Ascending aorta (tissue), 2 donors: ENCODE measurements at places on chromosomes 3 and 15.

DNA sequence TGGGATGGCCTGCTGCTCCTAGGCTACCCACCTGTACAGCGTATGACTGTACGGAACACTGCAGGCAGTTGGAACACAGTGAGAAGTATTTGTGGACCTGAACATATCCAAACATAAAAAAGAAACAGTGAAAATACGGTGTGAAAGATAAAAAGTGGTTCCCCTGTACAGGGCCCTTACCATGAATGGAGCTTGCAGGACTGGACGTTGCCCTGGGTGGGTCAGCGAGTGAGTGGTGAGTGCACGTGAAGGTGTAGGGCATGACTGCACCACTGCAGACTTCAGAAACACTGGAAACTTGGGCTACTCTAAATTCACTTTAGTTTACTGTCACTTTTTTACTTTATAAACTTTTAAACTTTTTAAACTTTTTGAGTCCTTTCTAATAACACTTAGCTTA, 71.2 kb upstream of the SLC6A6 start:
- no peak for DNase-seq

- no peak for DNase-seq
Observed at GRCh38 chr15:51359981-51360380, 18.5 kb downstream of the GLDN start.

- no peak for DNase-seq
Observed at GRCh38 chr3:119329551-119329950, 35.4 kb downstream of the ARHGAP31 start.

- peak; percentile 68 for DNase-seq
Observed at GRCh38 chr3:40780925-40781406, 256.2 kb downstream of the ZNF621 start.

- no peak for DNase-seq
Observed at GRCh38 chr3:52843108-52843865, 8.5 kb upstream of the MUSTN1 start.

- no peak for DNase-seq
Observed at GRCh38 chr3:194565597-194566190, 67.5 kb downstream of the TMEM44 start.

DNA sequence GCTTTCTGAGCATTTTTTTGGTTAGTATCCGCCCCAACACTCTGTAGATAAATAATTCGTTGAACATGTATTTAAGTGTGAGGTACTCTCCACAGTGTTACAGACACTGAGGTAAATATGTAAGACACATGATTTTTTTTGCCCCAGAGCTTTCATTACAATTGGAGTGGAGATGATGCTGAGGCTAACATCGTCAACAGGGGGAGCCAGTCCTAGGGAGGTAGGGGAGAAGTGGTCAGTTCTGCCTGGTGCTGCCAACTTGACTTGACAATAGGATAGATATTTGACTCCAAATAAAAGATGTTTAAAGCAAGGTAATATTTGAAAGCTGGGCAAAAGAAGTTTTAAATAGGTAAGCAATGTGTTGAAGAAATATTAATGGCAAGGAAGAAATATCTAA, 295.7 kb downstream of the UNC13C start:
- no peak for DNase-seq

DNA sequence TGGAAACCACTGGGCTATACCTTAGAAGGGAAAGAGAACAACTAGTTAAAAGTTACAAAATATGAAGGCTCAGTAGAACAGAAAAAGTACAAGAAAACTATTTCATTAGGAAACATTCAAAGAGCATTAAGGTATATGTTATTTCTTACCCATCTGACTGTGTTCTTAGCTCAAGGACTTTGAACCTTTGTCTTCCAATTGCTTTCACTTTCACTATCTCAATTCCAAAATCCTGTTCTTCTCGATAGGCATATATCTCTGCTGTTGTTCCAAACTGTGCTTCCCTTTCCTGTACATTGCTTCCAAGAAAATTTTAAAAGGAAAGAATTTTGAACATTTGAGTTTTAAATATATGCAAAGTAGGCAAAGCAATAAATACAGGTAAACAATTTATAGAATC, 6.9 kb downstream of the CRBN start:
- no peak for DNase-seq

DNA sequence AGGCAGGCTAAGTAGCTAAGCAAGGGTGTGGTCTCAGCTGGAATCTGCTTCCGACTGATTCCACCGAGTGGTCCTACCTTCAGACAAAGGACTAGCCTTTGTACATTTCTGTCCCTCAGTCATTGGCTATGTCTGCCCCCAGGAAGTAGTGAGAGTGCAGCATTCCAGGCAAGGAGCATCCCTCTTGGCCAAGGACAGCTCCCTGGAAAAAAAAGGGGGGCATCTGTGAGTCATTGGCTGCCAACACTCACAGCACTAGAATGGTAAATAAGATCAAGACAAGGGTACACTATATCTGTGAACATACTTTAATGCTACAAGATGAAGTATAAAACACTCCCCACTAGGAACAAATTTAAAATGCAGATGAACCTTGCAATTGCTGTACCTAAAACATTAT, 66.8 kb downstream of the STAC start:
- no peak for DNase-seq

GRCh38 chr3:23863060-23863459, 53.7 kb downstream of the NKIRAS1 start:
- DNase-seq: no peak

DNA sequence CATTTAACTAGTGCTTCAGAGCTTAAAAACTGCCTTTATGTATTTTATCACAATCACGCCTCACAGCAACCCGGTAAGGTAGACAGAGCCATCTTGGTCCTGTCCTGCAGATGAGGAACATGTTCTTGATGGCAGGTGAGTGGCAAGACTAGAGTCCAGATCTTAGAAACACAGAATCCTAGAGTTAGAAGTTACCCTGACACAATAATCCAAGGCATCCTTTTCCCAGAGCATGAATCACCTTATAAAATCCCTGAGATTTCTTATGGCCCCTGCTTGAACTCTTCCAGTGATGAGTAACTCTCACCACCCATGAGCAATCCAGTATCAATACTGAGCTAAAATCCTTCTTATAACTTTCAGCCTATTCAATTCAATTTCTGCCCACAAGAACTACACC, 16.9 kb downstream of the POPDC2 start:
- no peak for DNase-seq

- DNase-seq: no peak
Observed at GRCh38 chr15:93088200-93088980, 621 bp downstream of the RGMA start.

- DNase-seq: no peak
Observed at GRCh38 chr15:96201696-96202095, 128.8 kb upstream of the NR2F2 start.

- DNase-seq: no peak
Observed at GRCh38 chr3:155228676-155229075, 64.8 kb downstream of the STRIT1 start.

DNA sequence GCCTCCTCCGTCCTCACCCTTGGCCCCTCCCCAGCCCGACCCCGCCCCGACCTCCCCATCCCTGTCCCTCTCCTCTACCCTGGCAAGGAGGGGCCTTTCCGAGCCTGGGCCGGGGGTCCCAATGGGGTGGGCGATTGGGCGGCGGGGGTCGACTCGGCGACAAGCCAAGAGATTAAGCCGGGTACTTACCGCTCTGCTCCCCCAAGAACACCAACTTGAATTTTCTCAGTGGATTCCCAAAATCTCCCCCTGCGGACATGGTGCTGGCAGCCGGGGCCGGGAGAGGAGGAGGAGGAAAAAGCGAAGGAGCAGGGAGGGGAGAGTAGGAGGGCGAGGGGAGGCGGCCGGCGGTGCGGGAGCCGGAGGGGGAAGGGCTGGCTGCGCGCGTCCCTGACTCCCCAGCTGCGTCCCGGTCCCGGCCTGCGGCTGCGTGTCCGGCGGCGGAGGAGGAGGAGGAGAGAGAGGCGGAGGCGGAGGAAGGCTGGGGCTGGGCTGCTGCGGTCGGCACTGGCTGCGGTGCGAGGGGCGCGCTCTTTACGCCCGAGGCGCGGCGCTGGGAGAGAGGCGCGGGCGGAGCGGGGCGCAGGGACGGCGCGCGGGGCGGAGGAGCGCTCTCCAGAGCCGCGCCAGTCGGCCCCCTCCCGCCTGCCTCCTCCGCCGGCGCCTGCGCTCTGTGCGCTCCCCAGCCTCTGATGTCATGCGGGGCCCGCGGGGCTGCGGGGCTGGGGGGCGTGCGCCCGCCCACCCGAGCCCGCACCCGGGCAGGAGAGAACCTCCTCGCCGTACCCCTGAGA, at the start of gene RAB6B:
Gene RAB6B, minus strand, starts transcription at position 675 of the 794 bp plus-strand sequence. Its CDS starts 416 bp downstream, at position 259.
- no peak for DNase-seq

DNA sequence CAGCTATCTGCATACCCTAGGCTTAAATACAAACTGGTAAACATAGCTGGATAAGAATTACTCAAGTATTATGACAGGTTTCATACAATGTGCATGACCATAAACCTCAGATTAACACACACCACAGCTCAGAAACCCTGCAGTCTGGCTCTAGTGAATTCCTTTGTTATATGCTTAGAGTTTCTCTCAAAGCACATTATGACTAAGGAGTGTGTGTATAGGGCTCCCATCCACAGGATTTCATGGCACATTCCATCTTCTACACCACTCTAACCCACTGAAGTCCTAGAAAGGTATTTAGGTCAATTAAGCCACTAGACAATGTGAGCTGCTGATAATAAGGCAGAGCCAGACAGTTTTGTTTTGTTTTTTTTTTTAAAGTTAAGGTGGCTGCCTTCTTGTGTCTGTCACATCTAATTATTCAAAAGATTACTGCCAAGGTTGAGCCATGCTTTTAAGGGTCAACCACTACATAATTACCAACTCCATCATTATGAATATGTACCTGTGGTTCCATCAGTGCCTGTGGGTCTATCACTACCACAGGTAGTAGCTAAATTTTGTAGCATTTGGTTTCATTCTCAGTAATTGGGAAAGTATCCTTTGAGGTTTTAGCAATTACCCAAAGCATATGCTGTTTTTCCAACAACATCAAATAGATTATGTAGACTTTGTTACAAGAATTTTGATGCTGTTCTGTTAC, 107.0 kb downstream of the ALCAM start:
- DNase-seq: no peak

- DNase-seq: no peak
Observed at GRCh38 chr3:53109891-53110771, 20.1 kb downstream of the RFT1 start.

GRCh38 chr15:64917211-64917610, 5.5 kb downstream of the ANKDD1A start:
- DNase-seq: no peak

DNA sequence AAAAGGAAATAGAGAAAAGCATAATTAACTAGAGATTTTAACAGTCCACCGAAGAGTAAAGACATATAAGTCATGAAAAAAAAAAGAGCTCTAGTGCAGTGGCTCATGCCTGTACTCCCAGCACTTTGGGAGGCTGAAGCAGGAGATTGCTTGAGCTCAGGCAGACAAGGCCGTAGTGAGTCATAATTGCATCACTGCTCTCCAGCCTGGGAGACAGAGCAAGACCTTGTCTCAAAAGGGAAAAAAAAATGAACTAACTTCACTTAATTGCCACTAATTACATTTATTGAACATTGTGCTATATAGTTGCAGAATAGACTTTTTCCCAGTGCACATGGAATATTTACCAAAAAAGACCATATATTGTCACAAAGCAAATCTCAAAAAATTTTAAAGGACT, 221.8 kb downstream of the CBLB start:
- DNase-seq: no peak

DNA sequence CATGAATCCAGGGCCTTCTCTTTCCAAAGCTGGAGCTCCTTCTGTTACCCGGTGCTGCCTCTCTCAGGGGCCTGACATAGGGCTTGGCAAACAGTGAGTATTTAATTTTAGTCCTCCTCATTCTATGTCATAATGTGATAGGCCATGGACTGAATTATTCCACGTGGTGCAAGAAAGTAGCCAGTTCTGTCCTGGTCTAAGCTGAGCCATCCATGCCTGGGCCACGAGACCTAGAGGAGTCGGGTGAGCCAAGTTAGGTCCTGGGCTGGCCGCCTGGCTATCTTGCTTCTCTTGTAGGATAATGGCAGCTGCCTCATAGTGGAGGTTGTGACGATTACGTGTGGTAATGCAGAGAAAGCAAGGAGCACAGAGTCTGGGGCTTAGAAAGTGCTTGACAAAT, 170.6 kb downstream of the FAM43A start:
- DNase-seq: no peak

DNA sequence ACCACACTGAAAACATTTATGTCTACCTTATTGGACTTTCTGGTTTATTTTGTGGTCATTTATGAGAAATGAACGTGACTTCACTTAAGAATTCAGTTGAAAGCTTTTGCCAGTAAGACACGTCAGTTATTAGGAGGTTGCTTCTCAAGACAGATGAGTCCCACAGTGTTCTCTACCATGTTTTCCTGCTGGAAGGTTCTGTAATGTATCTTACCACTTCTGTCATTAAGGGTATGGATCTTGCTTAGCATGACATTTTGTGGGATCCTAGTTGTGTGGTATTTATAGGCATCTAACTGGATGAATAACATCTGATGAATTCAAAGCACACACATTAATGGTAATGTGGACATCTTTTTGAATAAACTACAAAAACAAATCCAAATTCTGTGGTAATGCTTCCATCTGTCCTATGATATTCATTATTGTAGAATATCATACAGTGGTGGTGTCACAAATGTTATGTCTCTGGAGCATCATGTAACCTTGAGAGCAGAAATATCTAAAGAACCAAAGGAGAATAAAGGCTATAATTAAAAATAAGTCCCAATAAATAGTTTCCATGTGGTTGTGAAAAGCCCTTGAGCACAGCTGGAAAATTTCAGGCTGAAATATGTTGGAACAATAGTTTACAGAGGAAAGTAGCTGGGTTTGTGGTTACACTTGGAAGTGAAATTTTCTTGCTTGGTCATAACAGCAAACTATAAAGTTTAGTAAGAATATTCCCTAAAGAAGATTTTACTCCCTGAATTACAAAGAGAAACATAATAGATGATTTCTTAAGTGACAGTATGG, 61.5 kb downstream of the C3orf38 start:
- no peak for DNase-seq

- DNase-seq: no peak
Observed at GRCh38 chr3:150230037-150230436, 178.1 kb upstream of the TSC22D2 start.

GRCh38 chr15:67150023-67150860, 84.8 kb downstream of the SMAD3 start:
- DNase-seq: peak; percentile 94

- no peak for DNase-seq
Observed at GRCh38 chr15:60507596-60508424, 28.9 kb upstream of the ICE2 start.

DNA sequence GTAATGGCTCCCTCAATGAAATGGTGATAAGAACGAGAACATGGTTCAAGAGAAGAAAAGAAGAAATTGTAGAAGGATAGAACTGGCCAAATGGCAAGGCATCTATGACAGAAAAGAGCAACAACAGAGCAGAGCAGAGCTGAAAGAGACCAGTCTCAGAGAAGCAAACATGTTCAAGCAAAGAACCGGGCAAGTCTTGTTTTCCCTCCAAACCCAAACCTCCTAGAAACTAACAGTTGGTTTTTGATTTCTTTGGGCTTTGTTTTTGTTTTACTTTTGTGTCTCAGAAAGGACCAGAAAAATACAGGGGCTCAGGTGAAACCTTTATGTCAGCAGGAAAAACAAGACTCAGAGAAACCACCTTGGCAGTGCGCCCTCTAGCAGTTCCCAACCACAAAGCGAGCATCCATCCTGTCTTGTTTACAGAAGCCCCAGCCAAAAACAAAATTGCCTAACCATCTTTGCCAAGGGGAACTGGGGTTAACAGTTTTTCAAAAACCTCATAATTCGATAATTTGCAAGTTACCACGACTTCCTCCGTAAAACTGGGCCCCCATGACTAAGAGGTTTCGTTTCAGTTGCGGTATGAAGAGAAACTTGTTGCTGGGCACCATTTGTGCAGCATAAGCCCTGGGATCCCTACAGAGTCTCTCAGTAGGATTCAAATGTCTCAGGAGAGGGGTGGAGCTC, 159.2 kb upstream of the SLC24A5 start:
- no peak for DNase-seq
